ENCODE measurements at places on chromosomes 7 and 10. TPM values are rescaled to one million over a fixed set of nuclear protein-coding genes. Genes with fewer than 3 reads are reported as not detected.
A peak's percentile ranks its signal among the peaks of the same experiment; 100 is the strongest.

WNT8B gene
- 0.98 TPM for polyA plus RNA-seq

- DNase-seq, result no peak
Observed at GRCh38 chr10:29472301-29473086, 162.3 kb downstream of the SVIL start.

DNA sequence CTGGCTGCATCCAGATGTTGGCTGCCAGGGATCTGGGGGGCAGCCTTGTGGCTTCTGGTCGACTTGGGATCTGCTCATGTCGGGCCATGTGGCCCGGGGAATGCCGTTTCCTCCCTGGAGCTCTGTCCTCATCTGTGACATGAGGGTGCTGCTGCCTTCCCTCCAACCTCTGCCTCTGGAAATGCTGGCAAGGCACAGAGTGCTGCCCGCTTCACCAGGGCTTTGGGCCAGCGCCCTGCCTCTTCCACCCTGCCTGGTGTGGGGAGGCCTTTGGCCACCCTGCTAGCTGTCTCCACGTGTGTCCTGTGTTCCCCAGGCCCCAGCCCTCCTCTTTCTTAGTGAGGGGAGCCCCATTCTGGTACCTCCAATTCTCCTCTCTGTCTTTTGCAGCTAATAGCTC, 5.8 kb upstream of the SMARCD3 start:
- DNase-seq, result no peak

DNA sequence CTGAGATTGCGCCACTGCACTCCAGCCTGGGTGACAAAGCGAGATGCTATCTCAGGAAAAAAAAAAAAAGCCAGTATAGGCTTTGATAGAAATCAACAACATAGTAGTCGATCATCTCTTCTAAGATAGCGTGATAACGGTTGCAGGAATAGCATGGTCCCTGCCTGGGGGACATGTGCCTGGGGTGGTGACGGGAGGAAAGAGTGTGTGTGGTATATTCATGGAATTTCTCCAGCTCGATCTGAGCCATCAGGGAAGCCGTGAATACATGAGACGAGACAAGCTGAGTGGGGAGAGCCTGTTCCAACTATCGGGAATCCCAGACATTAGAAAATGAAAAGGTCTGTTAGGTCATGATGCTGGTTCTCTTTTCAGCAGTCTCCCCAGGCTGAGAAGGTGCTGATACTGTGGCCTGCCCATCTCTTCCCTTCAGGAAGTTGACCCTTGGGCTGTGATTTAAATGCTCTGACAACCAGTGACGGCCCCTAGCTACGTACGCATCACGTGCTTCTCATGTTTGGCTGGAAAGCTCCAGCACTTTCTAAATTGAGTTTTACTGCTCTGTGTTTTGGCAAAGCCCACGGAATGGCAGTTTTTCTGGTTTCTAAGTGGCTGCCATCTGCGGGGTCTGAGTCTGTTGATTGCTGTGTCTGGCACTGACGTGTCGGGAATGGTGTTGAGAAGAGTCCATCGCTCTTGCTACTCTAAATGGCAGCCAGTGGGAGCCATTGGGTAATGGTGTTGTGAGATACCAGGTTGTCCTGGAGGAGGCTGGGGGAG, 229.3 kb downstream of the CCDC3 start:
- DNase-seq, result no peak

- DNase-seq, result peak; percentile 50
Observed at GRCh38 chr10:21172930-21173801, 276.1 kb upstream of the NEBL start.

DNA sequence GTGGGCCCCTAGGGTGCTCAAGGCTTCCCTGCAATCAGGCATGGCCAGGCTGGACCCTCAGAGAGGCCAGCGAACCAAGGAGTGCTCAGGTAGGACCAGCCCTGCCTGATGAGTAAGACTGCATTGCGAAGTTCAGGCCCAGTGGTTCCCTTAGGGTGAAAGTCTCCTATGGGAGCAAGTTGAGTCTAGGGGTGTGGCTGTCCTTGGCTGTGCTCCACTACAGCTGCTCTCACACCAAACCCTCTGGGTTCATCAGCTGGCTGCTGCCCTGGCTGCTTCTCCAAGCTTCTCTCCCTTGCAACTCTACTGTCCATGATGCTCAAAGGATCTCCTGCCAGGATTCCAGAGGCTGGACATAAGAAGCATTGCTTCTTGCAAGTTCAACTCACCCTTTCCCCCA, 18.7 kb downstream of the FAM25A start:
- no peak for DNase-seq

NKX2-3 gene
- not detected for polyA plus RNA-seq

DNA sequence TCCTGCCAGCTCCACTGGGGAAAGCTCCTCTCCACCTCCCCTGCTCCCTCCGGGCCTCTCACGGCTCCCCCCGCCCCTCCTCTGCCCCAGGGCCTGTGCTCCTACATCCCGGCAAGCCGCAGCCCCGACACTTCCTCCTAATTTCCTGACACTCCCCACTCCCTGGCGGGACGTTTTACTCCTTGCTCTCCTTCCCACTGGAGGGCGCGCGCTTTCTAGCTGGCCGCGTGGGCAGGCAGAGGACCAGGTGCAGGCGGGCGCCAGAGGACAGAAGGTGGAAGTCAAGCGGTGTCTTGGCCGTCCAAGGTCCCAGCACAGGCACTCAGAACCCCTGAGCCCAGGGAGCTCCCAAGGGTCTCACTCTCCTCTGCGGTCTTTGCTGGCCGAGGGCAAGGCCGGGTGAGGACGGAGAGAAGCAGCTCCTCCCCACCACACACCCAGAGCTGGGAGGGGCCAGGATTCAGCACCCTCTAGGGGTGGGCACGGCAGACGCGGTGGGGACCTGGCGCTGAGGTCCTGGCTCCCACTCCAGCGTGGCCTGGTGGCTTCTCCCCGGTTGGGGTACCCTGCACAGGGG, 19.1 kb downstream of the ADAM8 start:
- no peak for DNase-seq

All from renal pelvis (tissue), 12 donors.